Stimulated activated CD8-positive, alpha-beta memory T cell treated with anti-CD3 and anti-CD28 coated beads, Interleukin-7, amount 100 ng/mL, for 24 hours (primary cell): ENCODE measurements at places on chromosomes 11 and 22.
A peak's percentile ranks its signal among the peaks of the same experiment; 100 is the strongest.

GRCh38 chr22:38162881-38163843 is 18.5 kb downstream of the PLA2G6 start:
- no peak for DNase-seq

- no peak for DNase-seq
Observed at GRCh38 chr11:65496304-65497140, 2.3 kb upstream of the MALAT1 start.

DNA sequence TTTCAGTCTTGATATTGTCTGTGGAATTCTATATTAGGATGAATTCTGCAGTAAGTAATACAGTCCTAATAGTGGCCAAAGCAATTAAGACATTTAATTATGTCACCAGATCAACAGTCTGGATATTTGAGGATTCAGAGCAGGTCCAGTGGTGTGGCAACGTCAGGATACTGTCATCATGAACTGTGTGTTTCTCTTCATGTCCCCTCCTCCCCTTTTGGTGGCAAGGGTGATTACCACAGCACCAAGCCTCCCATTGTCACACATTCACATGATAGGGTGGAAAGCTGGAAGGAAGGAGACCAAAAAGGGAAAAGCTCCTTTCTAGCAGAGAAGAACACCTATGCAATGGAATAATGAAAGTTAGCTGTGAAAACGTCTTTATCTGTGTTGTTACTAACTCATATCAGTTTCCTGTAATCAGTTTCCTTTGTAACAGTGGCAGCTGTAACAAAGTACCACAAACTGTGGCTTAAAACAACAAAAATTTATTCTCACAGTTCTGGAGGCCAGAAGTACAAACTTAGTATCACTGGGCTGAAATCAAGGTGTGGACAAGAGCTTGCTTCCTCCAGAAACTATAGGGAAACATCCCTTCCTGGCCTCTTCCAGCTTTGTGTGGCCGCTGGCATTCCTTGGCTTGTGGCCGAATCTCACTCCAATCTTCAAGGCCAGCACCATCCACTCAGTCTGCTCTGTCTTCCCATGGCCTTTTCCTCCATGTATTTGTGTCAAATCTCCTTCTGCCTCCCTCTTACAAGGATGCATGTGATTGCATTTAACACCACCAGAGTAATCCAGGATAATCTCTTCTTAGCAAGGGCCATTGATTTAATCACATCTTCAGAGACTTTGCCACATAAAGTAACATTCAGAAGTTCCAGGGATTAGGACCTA is 6.5 kb upstream of the RBM14 start:
- no peak for DNase-seq

DNA sequence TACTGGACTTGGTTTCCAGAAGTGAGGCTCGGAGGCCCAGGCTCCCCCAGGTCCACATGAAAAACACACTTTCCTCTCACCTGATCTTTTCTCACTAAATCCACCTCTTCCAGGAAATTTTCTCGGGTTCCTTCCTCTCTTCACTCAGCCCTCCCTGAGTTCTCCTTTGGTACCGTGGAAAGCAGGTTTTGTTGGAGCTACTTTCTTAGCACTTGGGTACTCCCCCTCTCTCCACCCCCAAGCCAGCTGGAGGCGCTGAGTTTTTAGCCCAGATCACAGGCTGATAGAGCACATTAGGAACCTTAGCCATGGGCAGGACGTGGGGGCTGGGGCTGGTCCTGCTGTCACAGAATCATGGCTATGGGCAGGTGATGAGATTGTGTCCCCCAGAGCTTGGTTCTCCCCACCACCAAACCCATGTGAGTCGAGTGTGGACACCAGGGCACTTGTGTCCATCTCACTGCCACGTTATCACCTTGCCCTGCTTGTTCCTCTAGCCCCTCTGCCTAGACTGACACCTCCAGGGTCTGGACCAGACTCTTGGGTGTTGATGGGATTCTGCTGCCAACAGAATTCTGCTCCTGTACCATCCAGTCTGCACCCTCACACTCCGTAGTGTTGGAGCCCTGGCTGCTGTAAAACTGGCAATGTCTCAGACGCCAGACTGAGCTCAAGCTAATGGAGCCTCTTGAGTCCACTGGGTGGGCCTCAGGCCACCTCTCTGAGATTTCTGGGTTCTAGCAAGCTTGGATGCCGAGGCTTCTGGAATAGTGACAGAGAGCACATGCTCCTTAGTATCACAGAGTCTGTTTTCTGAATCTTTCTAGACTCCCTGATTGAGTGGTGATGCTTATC is 74.9 kb upstream of the NARS2 start:
- no peak for DNase-seq

- DNase-seq, result no peak
Observed at GRCh38 chr22:49294656-49295464, 532.8 kb downstream of the BRD1 start.

DNA sequence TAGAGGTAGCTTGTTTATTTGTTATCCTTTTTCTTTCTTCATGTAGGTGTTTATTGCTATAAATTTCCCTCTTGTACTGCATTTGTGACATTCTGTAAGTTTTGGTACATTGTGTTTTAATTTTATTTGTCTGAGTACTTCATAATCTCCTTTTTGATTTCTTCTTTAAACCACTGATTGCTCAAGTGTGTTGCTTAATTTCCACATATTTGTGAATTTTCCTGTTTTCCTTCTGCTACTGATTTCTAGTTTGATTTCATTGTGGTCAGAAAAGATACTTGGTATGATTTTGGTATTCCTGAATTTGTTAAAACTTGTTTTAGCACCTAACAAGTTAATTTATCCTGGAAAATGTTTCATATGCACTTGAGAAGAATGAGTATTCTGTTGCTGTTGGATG is 15.1 kb downstream of the OR10V1 start:
- DNase-seq, result no peak

GRCh38 chr11:114395736-114396135 is 4.6 kb downstream of the C11orf71 start:
- no peak for DNase-seq

DNA sequence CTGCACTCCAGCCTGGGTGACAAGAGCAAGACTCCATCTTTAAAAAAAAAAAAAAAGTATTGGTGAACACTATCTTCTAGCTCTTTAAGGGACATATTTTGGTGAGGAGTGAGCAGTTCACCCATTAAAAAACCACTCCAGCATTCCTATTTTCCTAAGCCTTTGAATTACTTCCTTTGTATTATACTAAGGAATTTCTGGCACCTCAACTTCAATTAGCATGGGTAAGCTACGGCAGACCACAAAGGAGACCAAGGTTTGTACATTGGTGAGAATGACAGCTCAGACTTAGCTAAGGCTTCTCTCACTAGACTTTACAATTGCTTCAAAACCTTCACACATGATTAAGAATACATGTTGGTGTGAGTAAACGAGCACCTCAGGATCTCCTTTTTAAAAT is 57.0 kb upstream of the BIRC3 start:
- no peak for DNase-seq

DNA sequence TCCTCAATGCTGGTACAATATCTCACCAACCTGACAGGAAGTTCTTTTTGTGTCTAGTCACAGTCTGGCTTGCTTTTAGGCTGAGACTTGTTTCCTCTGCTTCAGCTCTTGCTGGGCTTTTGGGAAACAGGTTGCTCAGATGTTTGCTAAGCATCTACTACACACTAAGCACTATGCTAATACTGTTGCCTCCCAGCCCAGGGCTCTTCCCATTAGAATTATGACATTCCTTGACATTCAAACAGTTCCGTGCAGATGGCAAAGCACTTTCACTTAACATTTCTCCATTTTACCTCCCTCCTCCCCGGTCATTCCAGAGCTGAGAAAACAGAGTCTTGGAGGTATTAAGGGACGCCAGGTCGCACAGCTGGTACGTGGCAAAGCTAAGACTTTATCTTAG is 200.7 kb upstream of the TBCEL start:
- no peak for DNase-seq

DNA sequence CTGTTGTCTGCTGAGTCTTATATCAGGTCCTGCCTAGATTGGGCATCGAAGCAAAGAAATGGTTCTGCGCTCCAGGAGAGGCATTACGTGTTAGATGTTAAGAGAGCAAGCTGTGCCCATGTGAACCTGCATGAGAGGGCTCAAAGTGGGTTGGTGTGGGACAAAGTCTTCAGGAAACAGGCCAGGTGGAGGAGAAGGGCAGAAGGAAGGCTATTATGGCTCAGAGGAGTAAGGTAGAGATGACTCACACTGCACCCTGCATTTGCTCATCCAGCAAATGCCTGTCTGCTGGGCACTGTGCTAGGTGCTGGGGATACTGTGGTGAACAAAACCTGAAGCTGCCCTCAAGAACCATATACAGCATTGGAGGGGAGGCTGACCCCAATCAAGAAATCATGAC is 5.8 kb downstream of the USP35 start:
- DNase-seq, result no peak

GRCh38 chr11:126861796-126862459 is 138.6 kb downstream of the KIRREL3 start:
- DNase-seq, result no peak

DNA sequence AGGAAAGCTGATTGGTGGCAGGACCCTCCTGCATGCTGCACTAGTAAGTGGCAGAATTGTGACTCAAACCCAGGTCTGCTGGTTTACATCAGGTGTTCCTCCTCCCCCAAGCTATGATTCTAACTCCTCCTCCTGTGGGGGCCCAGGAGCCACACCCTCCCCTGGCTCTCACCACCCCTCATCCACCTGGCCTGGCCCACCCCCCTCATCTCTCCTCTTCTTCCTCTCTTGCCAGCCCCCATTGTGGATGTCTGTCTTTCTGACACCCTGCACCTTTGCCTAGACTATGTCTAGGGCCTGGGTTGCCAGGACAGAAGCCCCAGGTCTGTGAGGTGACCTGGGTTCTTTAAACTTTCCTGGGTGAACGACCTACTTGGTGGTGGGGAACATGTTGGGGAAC is 59.9 kb downstream of the GRIK4 start:
- no peak for DNase-seq

- DNase-seq, result no peak
Observed at GRCh38 chr11:111422494-111423249, 43.6 kb upstream of the POU2AF1 start.

DNA sequence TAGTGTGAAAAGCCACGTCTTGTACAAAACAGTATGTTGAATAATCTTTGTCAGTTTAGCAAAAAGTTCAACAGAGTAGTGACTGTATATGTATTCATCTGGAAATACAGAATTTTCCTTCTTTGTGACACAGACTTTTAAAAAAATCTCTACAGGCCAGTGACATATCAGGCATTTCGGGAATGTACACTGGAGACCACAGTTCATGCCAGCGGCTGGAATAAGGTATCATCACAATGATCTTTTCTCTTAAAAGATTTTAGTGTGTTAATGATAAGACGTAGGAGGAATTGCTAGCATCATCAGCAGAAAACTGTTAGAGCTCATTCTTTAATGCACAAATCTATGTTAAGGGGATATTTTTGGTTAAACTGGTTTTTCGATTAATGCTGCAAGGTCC is 57.4 kb downstream of the BCL2L13 start:
- DNase-seq, result no peak

GRCh38 chr11:2995893-2996554 is 3.9 kb upstream of the NAP1L4 start:
- DNase-seq, result no peak

- DNase-seq, result no peak
Observed at GRCh38 chr11:75786101-75786736, 17.6 kb downstream of the DGAT2 start.

GRCh38 chr11:70410276-70411205 is 12.2 kb downstream of the CTTN start:
- no peak for DNase-seq

GRCh38 chr22:31305194-31305593 is 12.9 kb upstream of the PIK3IP1 start:
- DNase-seq, result no peak

GRCh38 chr11:123797114-123797513 is 9.0 kb downstream of the OR6M1 start:
- no peak for DNase-seq

DNA sequence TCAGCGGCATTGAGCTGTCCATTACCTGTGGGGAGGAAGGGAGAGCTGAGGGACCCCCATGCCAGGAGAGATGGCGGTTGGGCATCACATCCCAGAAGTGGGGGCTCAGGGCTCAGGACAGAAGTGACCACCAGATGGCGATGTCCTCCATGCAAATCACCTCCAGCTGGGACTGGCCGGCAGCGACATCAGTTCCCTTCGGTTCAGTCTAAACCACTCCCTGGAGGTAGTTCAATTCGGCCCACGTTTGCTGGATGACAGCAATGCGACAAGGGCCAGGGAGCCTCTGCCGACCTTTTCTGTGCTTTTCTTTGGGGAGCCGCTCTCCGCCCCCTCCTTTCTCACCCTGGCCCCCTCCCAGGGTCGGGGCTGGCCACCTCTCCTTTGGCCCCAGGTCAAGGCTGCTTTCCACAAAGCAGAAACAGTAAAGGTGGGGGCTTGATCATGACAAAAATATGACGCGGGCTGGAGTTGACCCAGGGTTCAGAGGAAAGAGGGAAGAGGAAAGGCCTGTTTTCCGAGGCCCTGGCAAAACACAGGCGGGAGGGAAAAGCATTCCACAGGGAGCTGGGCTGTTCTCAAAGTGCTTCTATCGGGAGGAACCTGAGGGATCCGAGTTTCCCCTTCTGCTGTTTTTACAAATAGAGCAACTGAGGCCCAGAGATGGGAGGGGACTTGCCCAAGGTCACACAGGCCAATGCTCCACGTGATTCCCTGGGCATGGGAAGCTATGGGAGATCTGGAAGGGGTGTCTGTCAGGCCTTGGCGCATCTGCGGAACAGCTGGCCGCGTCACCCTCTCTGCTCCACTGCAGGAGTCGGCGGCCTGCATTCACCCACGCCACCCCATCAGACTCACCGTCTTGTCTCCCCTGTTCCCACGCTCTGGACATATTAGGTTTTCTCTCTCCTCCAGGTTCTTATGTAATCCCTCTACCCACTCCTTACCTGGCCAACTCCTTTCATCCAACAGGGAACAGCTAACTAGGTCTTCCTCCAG is 54.7 kb downstream of the FBXO7 start:
- DNase-seq, result peak; percentile 38

DNA sequence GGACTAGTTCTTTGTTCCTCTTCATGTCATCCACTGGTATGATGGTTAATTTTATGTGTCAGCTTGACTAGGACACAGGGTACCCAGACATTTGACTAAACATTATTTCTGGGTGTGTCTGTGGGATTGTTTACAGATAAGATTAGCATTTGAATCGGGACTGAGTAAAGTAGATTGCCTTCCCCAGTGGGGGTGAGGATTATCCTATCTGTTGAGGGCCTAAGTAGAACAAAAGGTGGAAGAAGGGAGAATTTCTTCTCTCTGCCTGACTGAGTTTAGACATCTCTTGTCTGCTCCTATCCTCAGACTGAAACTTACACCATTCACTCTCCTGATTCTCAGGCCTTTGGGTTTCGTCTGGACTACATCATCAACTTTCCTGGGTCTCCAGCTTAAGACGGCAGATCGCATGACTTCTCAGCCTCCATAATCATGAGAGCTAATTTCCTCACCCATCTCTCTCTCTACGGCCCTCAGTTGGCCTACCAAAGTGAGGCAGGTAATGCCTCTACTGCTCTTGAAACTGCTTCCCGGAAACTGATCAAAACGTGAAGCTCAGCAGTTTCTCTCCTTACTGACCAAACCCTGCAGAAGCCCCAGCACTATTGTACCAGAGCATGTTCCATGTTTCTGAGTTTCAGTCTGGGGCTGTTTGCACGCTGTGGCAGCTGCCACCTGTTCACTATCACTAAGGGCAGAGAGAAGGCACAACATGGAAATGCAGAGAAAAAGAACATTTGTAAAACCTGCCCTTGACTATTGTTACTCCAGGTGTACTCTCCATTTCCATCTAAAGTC is 95.4 kb downstream of the NXPE2 start:
- DNase-seq, result no peak

GRCh38 chr11:34639545-34639944 is 18.7 kb downstream of the EHF start:
- no peak for DNase-seq

- DNase-seq, result no peak
Observed at GRCh38 chr11:134734141-134734845, 322.3 kb upstream of the B3GAT1 start.

- no peak for DNase-seq
Observed at GRCh38 chr11:98630736-98631135, 390.0 kb upstream of the CNTN5 start.
